ENCODE measurements at places on chromosomes 11 and 22.

DNA sequence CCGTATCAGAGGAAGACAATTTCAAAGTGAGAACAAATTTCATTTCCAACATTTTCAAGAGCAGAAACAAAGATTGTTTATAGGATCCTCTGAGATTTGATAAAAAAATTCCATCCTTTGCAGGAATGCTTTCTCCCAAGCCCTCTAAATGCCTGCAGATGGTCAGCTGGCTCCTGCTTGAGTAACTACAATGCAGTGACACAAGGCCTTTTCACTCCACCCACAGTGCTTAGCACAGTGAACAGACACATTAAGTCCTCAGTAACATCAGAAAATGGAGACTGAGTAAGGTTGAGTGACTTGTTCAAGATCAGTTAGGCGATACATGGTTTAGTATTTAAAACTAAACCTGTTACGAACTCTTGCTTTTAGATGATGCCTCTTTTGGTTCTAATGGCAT lies 527.1 kb upstream of the CCDC90B start:
- DNase-seq: no peak

DNA sequence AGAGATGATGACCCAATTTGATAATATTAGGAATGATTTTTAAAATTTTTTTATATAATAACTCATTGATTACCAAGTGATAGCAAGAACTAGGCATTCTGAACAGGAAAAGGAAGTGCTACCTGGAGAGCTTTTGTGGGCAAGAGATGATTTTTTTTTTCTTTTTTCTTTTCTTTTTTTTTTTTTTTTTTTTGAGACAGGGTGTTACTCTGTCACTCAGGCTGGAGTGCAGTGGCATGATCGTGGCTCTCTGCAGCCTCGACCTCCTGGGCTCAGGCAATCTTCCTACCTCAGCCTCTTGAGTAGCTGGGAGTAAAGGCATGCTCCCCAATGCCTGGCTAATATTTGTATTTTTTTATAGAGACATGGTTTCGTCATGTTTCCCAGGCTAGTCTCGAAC lies 40.4 kb downstream of the TNRC6B start:
- no peak for DNase-seq

DNA sequence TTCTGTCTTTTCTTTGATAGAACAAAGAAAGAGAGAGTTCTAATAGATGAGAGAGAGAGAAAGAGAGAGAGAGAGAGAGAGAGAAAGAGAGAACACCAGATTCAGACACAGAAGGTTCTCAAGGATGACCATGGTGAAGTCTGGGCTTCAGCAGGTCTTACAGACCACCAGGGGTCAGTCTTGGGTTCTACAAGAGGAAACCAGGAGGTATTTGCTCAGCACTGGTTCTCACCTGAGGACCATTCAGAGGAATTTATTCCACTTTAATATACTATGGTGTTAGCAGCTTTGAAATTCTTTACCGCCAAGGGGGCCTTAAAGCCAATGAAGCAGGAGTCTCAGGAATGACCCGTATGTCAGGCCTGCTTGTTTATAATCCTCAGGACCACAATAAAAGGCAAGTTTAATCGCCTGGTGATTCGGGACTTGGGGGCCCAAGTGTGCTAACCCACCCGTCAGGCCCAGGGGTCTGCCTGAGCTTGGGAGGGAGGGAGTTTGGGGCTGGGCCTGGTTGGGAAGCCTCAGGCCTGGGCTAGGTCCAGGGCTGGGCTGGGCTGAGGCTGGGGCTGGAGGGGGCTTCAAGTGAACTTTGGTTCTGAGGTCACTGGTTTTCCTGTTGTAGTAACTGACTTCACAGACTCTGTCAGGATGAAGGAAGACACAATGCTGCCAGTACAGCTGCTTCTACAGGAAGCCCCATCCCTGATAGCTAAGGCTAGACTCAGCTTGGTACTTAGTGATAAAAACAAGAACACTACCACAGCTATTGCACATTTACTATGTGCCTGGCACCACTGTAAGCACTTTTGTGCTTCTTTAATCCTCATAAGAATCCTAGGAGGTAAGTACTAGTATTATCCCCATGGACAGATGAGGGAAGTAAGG lies 179.2 kb upstream of the ZBED5 start:
- DNase-seq: no peak

DNA sequence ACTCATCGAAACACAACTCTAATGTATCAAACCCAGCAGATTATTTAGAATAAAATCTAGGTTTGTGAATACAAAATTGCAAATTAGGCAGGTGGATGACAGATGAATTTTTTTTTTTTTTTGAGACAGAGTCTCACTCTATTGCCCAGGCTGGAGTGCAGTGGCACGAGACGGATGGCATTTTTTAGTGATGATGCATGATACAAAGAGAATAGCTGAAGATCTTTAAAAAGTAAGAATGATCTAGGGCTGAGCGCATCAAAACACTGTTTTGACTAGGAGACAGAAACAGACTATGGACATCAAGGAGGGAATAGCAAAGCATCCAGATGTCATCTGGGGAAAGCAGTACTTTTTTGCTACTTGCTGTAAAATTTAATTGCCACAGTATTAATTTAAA lies 63.8 kb downstream of the IMMP1L start:
- no peak for DNase-seq

- peak; percentile 96 for DNase-seq
These were observed 30.2 kb downstream of the C22orf31 start for GRCh38 chr22:29031227-29032011.

DNA sequence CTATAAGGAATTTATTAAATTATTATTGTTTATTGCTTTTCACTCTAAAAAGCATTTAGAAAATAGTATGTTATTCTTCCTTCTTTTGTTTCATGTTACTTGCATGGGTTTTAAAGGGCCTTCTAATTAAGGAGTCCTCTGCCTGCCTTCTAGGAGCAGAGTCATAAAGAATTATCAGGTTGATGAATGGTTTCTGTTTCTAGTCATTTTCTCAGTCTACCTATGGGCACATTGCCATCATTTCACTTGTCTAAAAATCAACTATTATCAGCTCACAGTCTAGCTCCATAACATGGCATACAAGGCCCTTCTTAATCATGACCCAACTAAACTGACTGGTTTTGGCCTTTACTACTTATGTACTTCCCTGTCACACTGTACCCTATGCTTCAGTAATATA lies 16.2 kb downstream of the DYNC2H1 start:
- DNase-seq: no peak

DNA sequence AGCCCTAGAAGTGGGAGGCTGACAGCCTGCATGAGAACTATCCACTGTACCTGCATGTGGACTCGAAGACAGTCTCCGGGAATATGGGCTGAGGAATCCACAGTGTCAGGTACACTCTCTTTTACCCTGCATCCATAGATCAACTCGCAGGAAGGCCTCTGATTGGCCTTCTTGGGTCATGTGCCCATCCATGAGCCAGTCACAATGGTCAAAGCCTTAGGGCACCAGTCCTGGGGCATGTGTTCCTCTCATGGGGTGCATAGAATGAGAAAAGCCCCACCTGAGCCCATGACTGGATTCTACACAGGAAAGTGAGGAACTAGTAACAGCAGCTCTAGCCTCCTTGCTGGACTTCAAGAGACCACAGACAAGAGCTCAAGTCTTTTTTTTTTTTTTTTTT lies 10.6 kb downstream of the ART1 start:
- DNase-seq: no peak

GRCh38 chr11:127806501-127806900 lies 780.9 kb downstream of the ETS1 start:
- DNase-seq: no peak

- DNase-seq: no peak
These were observed at the start of the genes BSCL2 and GNG3 for GRCh38 chr11:62707277-62707861. BSCL2 (minus strand) TSS chr11:62707424; CDS start chr11:62707195, 229 bp downstream. GNG3 (plus strand) TSS chr11:62707676; CDS start chr11:62708296, 620 bp downstream.

DNA sequence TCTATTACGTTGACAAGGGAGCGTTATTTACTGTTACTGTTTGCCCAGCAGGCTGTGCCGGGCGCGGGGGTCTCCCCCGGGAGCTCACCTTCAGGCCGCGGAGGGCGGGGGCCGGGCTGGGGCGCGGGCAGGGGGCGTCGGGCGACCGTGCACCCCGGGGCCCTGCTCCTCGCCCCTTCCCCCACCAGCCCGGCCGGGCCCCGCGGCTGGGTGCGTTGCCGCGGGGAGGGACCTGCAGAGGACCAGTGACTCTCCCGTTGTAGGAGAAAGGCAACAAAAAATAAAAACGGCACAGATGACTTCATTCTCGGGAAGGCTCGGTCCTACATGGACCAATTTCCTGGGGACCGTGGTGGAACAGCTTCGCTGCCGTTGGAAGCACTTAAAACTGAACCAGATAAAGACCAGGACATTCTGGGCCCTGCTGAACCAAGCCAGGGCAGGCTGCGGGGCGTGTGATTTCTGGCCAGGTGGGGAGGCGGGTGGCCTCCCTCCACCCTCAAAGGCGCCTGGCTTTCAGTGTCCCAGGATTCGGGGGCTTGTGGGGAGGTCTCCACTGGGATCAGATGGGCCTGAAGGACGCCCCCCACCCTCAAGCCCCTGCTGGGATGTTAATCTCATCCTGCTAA lies 57.4 kb downstream of the IGLL1 start:
- no peak for DNase-seq

- DNase-seq: no peak
These were observed 30.5 kb downstream of the KIAA0930 start for GRCh38 chr22:45210174-45210573.

- DNase-seq: no peak
These were observed 2.5 kb downstream of the UPK2 start for GRCh38 chr11:118958577-118958976.

GRCh38 chr22:45529971-45530575 lies 27.4 kb downstream of the FBLN1 start:
- no peak for DNase-seq

DNA sequence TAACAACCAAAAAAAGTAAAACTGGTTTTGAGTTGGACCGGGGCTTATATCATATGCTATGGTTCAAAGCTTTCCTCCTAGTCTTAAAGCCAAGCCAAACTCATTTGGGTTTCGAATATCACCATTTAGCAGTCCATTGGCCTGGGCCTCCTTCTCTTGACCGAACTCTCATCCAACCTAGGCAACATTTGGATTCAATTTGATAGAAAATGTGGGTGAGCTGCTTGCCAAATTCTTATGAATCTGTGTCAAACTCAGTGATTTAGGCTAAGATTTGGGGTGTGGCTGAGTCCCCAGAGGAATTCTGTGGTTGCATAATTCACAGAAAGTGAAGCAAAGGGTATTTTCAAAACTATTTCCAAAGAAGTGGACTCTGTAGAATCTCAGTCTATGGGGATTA lies 83.7 kb downstream of the BLID start:
- no peak for DNase-seq

GRCh38 chr11:126477535-126478305 lies 122.2 kb downstream of the ST3GAL4 start:
- DNase-seq: no peak

- DNase-seq: no peak
These were observed 48.4 kb upstream of the HSD17B12 start for GRCh38 chr11:43632181-43632580.

GRCh38 chr11:130715085-130715876 lies 201.0 kb downstream of the SNX19 start:
- DNase-seq: no peak

GRCh38 chr22:45799291-45799690 lies 127.7 kb downstream of the ATXN10 start:
- DNase-seq: no peak

DNA sequence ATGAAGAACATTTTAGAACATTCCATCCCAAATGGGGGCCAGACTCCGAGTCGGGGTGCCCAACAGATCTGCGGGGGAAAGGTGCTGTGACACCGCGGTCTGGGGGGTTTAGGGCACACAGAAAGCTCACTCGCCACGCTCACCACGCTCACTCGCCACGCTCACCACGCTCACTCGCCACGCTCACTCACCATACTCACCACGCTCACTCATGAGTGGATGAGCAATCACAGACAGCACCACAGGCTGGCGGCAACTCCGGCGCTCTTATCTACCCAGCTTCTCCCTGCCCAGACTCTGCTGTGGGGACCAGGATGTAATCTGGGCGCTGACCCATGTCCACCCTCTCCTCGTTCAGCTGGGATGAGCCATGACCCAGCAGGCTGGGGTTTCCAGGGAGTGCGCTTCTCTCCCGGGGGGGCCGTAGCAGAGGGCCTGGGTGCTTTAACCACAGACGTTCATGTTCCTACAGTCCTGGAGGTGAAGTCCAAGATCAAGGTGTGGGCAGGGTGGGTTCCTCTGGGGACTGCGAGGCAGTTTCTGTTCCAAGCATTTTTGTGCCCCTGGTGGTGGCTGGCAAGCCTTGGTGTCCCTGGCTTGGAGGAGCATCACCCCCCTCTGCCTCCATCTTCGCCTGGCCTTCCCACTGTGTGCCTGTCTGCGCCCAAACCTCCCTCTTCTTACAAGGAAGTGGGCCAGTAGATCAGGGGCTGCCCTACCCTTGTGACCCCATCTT lies 141.2 kb downstream of the CTTN start:
- DNase-seq: no peak

GRCh38 chr11:132049205-132049604 lies 678.8 kb downstream of the NTM start:
- no peak for DNase-seq

- no peak for DNase-seq
These were observed 15.6 kb upstream of the RTN4R start for GRCh38 chr22:20283674-20284066.

GRCh38 chr11:106668147-106668546 lies 350.1 kb downstream of the GUCY1A2 start:
- DNase-seq: no peak

DNA sequence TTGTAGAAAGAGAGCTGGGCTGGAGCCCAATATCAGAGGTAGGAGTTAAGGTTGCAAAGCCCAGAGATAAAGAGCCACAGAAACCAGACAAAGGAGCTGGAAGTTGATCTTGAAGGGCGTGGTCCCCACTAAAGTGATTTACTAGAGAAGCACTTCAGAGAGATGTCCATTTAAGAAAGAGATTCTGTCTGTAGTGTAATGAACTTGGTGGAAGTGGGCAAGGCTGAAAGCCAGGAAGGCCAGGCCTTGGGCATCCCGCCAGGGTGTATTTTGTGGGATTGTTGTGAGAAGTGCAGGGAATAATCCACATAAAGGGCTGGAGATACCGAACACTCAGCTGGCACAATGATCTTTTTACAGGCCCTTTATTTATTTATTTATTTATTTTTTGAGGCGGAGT lies 1398.8 kb downstream of the TBC1D22A start:
- no peak for DNase-seq

- DNase-seq: no peak
These were observed 812.2 kb downstream of the JRKL start for GRCh38 chr11:97201743-97202612.

- no peak for DNase-seq
These were observed 253.7 kb downstream of the AASDHPPT start for GRCh38 chr11:106331176-106331575.

DNA sequence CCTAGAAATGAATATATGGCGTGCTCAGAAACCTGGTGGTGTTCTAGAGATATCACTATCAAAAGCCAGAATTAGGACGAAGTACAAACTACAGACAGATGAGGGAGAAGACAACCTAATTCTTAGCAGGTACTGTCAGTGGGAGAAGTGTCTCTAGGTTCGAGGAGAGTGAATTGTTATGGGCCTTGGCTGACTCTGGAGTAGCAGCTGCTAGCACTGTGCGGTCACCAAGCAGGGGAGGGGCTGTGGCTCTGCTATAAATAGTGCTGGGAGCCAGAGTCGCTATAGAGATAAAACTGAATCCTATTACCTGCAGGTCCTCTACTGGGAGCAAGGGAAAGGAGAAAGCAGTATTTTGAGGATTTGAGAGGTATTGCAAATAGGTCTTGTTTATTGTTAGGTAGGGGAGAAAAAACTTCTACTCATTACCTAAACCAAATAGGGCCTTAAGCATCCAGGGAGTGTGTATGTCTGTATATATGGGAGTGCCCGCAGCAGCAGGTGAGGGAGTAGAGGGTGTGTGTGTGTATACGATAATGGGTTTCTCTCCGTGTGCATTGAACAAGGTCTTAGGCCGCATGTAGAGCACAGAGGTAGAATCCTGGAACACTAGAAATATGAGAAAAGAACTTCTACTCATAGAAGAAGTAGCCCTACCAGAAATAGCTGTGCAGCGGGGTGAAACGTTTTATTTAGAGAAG lies 2.2 kb downstream of the MADD start:
- DNase-seq: no peak
